ENCODE measurements at places on chromosomes 7 and 10. TPM values are rescaled to one million over a fixed set of nuclear protein-coding genes. Genes with fewer than 3 reads are reported as not detected.

Gene ATRNL1
- total RNA-seq, result 32.5 TPM

Gene EBF3
- 1.3 TPM for total RNA-seq

Gene CC2D2B
- total RNA-seq, result 2.1 TPM

Gene DGKI
- total RNA-seq, result 0.69 TPM

Gene GPR26
- 0.05 TPM for total RNA-seq

Gene ELOVL3
- not detected for total RNA-seq

Gene ODAD2
- 3.9 TPM for total RNA-seq

Gene OLAH
- 0.54 TPM for total RNA-seq

Gene TBX20
- 0.36 TPM for total RNA-seq

Gene PON1
- 1.5 TPM for total RNA-seq

GRCh38 chr10:63707254-63707910 is 186.2 kb downstream of the REEP3 start:
- H3K36me3 ChIP-seq, result no peaks in the 10 kb centered on the region
- peaks cover 3% of the 10 kb centered on the region for H3K27me3 ChIP-seq
- H3K27ac ChIP-seq, result no peak overlapping the region
- peaks cover 20% of the 10 kb centered on the region for H3K4me1 ChIP-seq
- DNase-seq, result no peak

DNA sequence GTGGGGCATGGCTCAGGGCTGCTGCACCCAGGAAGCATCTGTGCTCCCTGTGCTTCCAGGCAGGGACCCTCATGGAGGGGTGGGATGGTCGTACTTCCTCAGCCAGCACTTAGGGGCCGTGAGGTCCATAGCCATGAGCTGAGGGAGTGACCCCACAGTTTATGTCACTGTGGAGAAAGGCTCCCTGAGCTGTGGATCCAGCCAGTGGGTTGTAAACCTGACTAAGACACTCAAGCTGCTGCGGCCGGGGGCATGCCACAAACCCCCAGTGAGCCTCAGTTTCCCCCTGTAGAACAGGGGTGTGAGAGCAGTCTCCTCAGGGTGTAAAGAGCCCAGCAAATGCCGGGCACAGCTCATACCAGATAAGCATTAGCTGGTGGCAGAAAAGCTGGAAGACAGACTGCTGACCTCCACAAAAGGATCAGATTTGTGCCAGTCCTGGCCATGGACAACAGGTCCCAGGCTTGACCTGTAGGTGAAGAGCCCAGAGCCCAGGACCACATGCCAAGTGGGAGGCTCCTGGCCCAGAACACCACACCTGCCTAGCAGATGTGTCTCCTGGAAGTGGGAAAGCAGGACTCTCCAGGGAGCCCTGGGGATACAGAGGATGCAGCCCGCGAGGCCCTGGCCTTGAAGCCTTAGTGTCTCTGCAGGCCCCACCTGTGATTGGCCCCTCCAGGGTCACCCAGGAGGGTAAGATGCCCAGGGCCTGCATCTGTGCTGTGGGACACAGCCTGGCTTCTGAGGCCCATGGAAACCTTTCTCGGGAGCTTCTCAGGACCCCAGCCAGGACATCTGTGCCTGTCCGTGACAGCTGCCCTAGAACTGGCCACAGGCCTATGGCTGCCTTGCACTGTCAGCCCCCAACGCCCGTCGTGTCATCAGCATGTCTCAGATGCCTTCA is 78.1 kb upstream of the RET start:
- DNase-seq, result no peak
- no peaks in the 10 kb centered on the region for H3K36me3 ChIP-seq
- H3K27me3 ChIP-seq, result peaks cover 4% of the 10 kb centered on the region
- H3K4me1 ChIP-seq, result no peaks in the 10 kb centered on the region
- peak overlapping the region; percentile 42 for H3K27ac ChIP-seq

GRCh38 chr10:46551701-46552525 is 4.5 kb downstream of the GPRIN2 start:
- H3K27ac ChIP-seq, result no peak overlapping the region
- H3K4me3 ChIP-seq, result no peak overlapping the region
- H3K4me1 ChIP-seq, result peaks cover 2% of the 10 kb centered on the region
- peaks cover 9% of the 10 kb centered on the region for H3K27me3 ChIP-seq
- peak; percentile 9 for DNase-seq
- no peaks in the 10 kb centered on the region for H3K36me3 ChIP-seq

GRCh38 chr10:73759512-73760115 is 15.4 kb downstream of the SEC24C start:
- H3K27ac ChIP-seq, result no peak overlapping the region
- H3K27me3 ChIP-seq, result peaks cover 2% of the 10 kb centered on the region
- no peak overlapping the region for H3K4me3 ChIP-seq
- peaks cover 2% of the 10 kb centered on the region for H3K4me1 ChIP-seq

DNA sequence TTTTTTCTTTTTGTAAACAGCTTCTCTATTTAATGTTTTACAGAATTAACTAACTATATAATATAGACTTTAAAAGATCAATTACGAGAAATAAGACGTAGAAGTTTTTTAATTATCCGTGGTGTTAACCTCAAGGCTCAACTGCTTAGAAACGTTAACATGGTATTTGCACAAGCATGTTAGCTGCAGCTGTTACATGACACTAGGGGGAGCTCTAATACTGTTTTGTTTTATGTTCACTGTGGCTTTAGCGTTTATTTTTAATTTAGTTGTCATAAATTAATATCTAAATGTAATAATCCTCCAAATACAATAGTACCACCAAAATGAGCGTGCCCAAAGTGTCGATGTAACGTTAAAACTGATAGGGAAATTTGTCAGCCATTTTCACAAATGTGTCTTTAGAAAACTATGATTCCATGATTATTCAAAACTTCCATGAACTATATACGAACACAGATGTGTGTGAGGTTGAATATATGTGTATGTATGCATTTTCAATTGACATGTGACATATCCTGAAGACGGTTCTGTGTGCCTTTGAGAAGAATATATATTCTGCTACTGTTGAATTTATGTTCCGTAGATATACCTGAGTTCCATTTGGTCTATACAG is 828.8 kb upstream of the MBL2 start:
- H3K27ac ChIP-seq, result no peak overlapping the region
- H3K4me3 ChIP-seq, result no peak overlapping the region
- H3K27me3 ChIP-seq, result no peaks in the 10 kb centered on the region
- no peak for DNase-seq
- H3K36me3 ChIP-seq, result no peaks in the 10 kb centered on the region

DNA sequence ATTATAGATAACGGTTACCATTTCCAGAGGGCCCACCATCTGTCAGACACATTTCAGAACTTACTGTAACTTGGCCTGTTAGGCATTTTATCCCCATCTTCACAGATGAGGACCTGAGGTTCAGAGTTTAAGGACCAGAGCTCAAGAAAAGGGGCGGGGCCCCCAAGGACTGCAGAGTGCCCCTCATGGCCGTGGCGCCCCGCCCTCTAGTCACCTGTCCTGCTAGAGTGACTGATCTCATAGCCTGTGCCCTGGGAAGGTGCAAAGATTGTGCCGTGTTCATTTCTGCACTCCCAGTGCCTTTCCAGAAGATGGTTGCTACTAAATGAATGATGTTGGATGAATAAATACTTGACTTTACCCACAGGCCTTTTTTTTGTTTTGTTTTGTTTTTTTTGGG is 107.0 kb downstream of the XRCC2 start:
- no peak overlapping the region for H3K27ac ChIP-seq
- H3K4me3 ChIP-seq, result no peak overlapping the region
- H3K36me3 ChIP-seq, result no peaks in the 10 kb centered on the region
- no peaks in the 10 kb centered on the region for H3K27me3 ChIP-seq

DNA sequence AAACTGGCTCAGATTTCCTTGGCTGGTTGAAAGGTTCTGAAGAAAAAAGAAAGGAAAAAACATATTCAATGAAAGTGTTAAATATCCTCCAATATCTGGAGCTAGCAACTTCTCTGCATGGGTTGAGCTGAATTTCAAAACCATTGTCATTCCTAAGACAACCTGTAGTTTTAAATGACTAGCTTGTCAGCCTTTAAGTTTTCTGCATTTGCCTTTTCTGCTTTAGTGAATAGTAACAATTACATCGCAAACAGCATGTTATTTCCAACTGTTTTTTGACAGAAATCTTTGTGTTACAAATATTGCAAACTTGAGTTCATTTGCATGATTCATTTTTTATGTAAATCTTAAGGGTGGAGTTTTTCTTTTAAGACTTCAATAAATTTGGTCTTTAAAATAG is 852.3 kb upstream of the CELF2 start:
- H3K4me1 ChIP-seq, result no peaks in the 10 kb centered on the region
- no peak overlapping the region for H3K4me3 ChIP-seq
- DNase-seq, result no peak
- H3K27ac ChIP-seq, result no peak overlapping the region

DNA sequence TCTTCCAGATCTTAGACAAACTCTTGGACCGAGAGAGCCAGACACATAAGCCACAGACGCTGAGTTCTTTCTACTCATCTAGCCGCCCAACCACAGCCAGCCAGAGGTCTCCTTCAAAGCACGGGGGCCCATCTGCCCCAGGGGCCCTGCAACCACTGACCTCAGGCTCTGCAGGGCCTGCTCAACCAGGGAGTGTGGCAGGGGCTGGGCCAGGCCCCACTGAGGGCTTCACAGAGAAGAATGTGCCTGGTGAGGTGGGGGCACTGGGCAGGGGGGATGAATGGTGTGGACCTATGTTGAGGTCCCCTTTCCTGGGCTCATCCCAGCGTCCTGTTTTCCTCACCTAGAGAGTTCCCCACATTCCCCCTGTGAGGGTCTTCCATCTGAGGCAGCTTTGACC is 11.4 kb downstream of the ZSWIM8 start:
- peak overlapping the region; percentile 68 for H3K4me3 ChIP-seq
- no peak for DNase-seq
- H3K4me1 ChIP-seq, result no peaks in the 10 kb centered on the region

DNA sequence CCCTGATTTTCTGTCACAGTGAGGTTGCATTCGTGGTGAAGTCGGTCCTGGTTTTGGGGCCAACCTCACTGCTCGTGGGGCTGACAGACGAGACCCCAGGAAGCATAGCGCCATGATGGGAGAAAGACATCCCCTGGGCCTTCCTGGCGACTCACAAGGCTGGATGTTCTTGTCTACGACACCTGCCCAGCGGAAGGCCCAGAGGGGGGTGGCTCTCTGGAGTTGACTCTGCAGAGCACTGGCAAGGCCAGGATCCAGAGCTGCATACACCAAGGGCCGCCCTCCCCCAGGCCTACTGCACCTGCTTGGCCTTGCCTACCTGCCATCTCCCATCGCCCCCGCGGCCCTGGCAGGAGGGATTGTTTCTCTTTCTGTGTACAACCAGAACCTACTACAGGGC is 608.9 kb downstream of the PTPRN2 start:
- no peaks in the 10 kb centered on the region for H3K4me1 ChIP-seq
- no peak for DNase-seq
- no peak overlapping the region for H3K27ac ChIP-seq
- no peak overlapping the region for H3K4me3 ChIP-seq
- H3K27me3 ChIP-seq, result peaks cover 15% of the 10 kb centered on the region

- no peaks in the 10 kb centered on the region for H3K4me1 ChIP-seq
- DNase-seq, result no peak
- H3K27me3 ChIP-seq, result peaks cover 3% of the 10 kb centered on the region
- H3K36me3 ChIP-seq, result no peaks in the 10 kb centered on the region
- no peak overlapping the region for H3K4me3 ChIP-seq
- H3K27ac ChIP-seq, result no peak overlapping the region
Observed at GRCh38 chr7:28423918-28424514, 11.7 kb downstream of the CREB5 start.

DNA sequence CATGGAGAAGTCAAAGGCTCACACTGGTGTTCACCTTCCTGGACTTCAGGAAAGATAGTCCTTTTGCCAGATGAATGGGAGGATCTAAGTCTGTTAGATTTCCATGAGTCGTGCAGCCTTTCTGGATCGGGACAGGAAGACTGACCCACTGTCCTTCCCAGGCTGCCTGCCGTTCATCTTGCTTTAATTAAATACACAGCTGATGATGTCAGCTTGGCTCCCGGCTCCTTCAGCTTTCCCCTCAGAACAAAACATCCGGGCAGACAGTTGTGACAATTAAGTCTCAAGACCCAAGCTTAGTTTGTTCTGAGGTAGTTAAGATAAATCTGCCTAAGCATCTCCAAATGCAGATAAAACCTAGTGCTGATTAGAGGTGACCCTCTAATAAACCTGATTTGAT is 58.6 kb downstream of the AUTS2 start:
- H3K36me3 ChIP-seq, result peaks cover 7% of the 10 kb centered on the region
- no peak for DNase-seq
- peak overlapping the region; percentile 74 for H3K27ac ChIP-seq
- H3K4me3 ChIP-seq, result no peak overlapping the region
- peaks cover 67% of the 10 kb centered on the region for H3K4me1 ChIP-seq
- H3K27me3 ChIP-seq, result peaks cover 1% of the 10 kb centered on the region

DNA sequence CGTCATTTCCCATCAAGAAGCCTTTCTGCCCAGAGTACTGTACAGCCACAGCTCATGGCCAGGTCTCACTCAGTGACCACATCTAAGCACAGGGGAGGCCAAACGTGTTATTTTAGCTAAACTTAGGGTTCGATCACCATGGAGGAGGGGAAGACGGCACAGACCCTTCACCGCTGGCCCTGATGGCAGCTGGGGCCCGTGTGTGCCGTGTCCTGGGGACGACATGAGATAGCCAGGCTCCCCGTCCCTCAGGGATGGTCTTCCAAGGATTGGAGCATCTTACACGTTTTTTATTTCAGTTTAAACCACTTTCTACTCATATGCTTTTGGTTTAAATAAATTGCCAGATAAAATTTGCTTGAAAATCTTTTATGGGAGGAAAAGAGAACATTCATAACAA is 512.9 kb downstream of the DNAJB6 start:
- no peaks in the 10 kb centered on the region for H3K36me3 ChIP-seq
- H3K4me1 ChIP-seq, result no peaks in the 10 kb centered on the region
- peak overlapping the region; percentile 21 for H3K4me3 ChIP-seq
- no peak for DNase-seq

- no peak overlapping the region for H3K27ac ChIP-seq
- no peak for DNase-seq
- no peaks in the 10 kb centered on the region for H3K4me1 ChIP-seq
- H3K36me3 ChIP-seq, result no peaks in the 10 kb centered on the region
- no peak overlapping the region for H3K4me3 ChIP-seq
- peaks cover 6% of the 10 kb centered on the region for H3K27me3 ChIP-seq
Observed at GRCh38 chr10:107653832-107654287, 489.4 kb upstream of the SORCS1 start.

GRCh38 chr7:133183042-133183794 is 69.7 kb upstream of the EXOC4 start:
- no peak for DNase-seq
- no peak overlapping the region for H3K4me3 ChIP-seq
- no peaks in the 10 kb centered on the region for H3K27me3 ChIP-seq
- no peak overlapping the region for H3K27ac ChIP-seq
- H3K4me1 ChIP-seq, result no peaks in the 10 kb centered on the region
- H3K36me3 ChIP-seq, result no peaks in the 10 kb centered on the region

- H3K4me1 ChIP-seq, result peaks cover 3% of the 10 kb centered on the region
- no peak overlapping the region for H3K27ac ChIP-seq
- peaks cover 5% of the 10 kb centered on the region for H3K27me3 ChIP-seq
- H3K36me3 ChIP-seq, result peaks cover 3% of the 10 kb centered on the region
Observed at GRCh38 chr10:525565-526315, 163.7 kb downstream of the DIP2C start.
